ENCODE measurements at places on chromosomes 7 and 10.

DNA sequence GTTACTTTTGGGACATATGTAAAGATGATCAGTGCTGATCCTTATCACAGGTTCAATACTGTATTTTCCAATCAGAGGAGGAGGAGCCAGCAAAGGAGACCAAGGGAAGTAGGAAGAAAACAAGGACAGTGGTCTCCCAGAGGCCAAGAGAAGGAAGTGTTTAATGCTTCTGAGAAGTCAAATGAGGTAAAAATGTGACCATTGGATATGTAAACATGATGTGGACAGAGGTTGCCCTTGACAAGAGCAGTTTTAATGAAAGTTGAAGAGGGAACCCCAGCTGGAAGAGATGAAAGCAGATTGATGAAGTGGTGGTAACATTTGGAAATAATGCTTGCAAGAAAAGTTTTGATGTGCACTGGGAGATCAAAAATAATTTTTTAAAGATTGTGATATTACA, 18.8 kb downstream of the CROT start:
- DNase-seq, result no peak

- DNase-seq, result peak; percentile 71
Observed at GRCh38 chr10:106757521-106757920, 407.0 kb downstream of the SORCS1 start.

- no peak for DNase-seq
Observed at GRCh38 chr10:620417-620816, 69.1 kb downstream of the DIP2C start.

GRCh38 chr7:28998105-28998504, 40.0 kb upstream of the TRIL start:
- DNase-seq, result no peak

GRCh38 chr10:124458889-124459288, 2.7 kb upstream of the LHPP start:
- DNase-seq, result no peak

DNA sequence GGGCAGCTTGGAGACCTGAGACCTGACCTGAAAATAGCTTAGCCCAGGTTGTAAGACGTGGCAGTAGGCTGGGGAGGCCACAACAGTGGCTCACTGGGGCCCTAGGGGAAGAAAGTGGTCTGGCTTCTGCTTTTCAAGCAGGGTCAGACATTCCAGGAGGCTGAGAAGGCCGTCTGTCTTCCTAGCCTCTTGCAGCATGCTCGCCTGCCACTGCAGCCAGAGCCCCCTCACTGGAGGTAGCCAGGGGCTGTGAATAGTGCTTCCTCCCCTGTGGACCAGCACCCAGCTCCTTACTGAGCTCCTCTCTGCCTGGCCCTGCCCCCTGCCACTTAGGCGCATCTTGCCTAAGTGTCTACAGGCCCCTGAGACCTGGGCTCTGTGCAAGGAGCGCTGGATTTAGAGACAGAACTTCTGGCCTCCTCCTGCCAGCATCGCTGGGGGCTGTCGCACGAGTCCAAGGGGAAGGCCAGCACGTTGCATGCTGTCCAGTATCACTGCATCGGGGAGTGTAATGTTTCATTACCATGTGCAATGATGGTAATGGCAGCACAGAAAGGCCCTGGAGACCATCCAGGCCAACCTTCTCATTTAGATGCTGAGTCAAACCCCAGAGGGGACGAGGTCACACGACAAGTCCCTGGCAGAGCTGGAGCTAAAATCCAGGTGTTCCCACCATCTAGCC, 12.7 kb downstream of the ZMIZ1 start:
- no peak for DNase-seq

DNA sequence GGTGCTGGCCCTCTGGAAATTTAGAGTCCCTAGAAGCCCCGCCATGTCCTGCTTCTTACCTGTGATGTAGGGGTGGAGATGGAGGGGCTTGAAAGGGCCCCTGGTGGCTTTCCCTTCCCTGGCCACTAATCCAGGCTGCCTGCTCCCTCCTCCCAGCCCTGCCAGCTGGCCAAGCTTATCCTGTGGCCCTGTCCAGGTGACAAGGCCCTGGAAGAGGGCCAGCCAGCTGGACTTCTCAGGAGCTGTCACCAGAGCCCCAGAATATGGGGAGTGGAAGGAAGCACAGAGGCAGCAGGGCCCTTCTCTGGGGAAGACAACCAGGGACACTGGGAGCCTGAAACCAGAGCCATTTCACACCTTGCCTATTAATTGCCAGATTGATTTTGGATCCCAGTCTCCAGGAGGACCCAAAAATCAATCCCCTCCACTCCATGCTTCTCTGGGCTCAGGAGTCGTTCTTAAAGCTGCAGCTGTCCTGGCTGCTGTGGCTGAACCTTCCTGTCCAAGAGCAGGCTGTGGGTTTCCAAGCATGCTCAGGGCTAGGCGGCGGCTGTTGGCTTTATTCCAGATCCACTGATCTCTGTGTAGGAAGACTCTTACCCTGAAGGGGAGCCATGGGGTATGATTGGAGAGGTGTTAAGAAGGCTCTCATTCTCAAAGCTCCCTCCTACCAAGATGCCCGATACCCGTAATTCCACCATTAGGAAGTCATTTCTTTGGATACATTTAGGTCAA, 52.6 kb upstream of the PCBD1 start:
- peak; percentile 63 for DNase-seq

GRCh38 chr7:145643981-145644380, 472.6 kb upstream of the CNTNAP2 start:
- no peak for DNase-seq

GRCh38 chr7:116812860-116813259, 49.5 kb upstream of the CAPZA2 start:
- no peak for DNase-seq

DNA sequence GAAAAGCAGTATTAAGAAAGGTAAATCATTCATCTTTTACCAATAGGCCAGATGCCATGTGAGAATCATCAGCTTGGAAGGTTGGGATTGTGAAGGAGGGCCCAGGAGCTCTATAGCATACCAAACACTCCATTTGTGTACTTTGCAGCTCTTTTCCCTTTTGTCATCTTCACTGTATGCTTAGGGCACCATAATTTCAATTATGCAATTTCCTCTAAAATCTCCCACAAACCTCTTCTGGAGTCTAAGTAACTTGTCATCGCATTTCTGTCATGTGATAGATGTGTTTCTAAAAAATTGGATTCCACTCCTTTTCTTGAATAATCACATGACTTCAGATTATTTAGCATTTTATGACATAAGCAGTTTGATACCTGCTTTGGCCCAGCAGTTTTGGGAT, 17.9 kb downstream of the RPP30 start:
- DNase-seq, result no peak

GRCh38 chr7:3887096-3887690, 586.1 kb downstream of the SDK1 start:
- DNase-seq, result no peak

GRCh38 chr7:88254721-88255424, 35.0 kb upstream of the SRI start:
- no peak for DNase-seq

- peak; percentile 46 for DNase-seq
Observed at GRCh38 chr7:110442381-110442837, 648.5 kb upstream of the LRRN3 start.

DNA sequence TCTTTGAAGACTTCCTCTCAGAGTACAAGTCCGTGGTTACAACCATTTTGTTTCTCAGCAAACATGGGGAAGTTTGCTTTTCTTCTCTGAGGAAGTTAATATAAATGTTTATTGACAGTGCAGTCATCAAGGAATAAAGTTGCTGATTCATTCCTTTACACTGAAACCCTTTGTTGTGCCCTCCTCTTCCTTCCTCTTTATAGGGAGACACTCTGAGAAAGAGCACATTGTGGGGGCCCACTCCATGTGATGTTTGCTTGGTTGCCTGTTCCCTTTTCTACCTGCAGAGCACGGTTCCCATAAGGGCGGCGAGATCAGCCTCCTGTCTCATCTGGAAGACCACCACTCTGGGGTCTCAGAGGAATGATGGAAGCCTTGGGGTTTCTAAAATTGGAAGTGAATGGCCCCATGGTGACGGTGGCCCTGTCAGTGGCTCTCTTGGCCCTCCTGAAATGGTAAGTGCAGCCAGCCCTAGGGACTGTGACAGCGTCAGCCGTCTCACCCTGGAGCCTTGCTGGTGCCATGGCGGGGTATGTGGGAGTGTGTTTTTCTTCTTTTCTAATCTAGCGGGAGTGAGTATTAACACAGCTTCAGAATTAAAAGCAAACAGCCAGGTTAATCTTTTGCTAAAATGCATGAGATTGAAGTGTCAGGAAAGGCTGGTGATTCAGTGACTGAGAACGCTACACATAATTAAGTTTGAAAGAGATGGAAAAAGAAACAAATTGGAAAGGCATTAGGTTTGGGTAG, at the start of gene TBXAS1:
TSS of gene TBXAS1 (plus strand) at position 240 of the 750 bp plus-strand sequence. CDS start at position 367, 127 bp downstream.
- DNase-seq, result no peak

GRCh38 chr10:69202332-69202731, 17.8 kb upstream of the HKDC1 start:
- no peak for DNase-seq

DNA sequence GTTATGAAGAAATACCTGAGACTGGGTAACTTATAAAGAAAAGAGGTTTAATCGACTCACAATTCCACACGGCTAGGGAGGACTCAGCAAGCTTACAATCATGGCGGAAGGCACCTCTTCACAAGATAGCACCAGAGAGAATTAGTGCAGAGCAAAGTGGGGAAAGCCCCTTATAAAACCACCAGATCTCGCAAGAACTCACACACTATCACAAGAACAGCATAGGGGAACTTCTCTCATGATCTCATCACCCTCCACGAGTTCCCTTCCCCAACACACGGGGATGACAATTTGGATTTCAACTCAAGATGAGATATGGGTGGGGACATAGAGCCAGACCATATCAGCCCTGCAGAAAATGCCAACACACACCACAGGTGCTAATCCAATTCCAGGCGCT, 218.7 kb downstream of the PARD3 start:
- no peak for DNase-seq

DNA sequence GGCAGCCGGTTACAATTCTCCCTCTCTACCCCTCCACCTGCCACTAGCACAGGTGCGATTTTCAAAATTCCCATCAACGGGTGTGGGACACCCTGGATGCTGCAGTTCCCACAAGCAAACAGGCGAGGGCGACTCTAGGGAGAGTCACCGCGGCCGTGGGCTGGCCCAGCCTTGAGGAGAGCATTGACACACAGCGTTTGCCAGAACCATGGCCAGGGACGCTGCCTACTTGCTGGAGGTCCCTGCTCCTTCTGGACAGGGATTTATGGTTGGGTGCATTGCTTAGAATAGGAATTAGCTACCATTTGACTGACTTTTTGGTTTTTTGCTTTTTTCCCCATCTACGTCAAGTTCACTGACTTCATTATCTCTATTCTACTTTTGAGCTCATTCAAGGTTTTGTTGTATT, 19.0 kb upstream of the CLDN4 start:
- DNase-seq, result peak; percentile 82

DNA sequence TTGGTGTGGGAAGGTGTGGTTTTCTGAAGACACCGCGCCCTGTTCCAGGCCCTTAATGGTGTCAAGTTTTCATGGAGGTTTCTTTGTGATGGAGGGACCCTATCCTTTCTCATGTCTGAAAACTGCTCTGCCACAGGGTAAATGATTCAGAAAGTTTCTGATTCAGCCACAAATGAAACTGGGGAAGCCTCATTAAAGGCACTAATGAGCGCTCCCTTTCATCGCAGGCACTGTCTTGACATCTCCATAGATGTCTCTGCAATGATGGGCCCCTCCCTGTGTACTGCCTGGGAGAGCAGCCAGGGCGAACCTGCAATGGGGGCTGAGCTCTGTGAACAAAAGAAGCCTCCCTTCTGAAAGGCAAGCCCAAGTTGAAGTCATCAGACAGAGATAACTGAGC, 355.3 kb downstream of the PRPF18 start:
- no peak for DNase-seq
